A172 (cell line): ENCODE measurements at places on chromosomes 6 and 20. TPM values are rescaled to one million over a fixed set of nuclear protein-coding genes. Genes with fewer than 3 reads are reported as not detected.
A peak's percentile ranks its signal among the peaks of the same experiment; 100 is the strongest.

DNA sequence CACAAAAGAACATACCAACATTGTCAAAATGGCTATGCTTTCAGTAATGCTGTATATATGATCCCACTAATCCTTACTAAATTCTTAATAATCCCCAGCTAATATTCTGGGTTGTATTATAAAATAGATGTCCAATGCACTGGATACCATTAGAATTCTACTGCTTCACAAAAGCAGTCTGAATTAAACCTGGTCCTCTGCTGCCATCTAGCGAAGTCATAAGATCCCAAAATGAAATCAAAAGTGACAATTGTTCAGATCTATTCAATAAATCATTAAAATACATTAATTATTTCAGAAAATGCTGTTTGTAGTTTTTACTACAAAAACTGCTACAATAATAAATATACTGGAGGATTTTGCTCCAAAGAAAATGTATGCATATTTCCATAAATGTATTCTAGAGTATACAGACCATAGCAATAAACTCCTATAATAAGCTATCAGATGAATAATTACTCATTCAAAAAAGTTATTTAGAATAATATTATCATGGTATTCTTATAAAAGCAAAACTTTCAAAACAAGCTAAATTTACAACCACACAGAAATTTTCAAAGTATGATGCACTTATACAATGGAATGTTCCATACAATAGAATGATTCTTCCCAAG is 92.6 kb downstream of the RNGTT start:
- peak; percentile 38 for DNase-seq

GRCh38 chr20:6040958-6041807 is 12.7 kb downstream of the LRRN4 start:
- DNase-seq, result no peak

DNA sequence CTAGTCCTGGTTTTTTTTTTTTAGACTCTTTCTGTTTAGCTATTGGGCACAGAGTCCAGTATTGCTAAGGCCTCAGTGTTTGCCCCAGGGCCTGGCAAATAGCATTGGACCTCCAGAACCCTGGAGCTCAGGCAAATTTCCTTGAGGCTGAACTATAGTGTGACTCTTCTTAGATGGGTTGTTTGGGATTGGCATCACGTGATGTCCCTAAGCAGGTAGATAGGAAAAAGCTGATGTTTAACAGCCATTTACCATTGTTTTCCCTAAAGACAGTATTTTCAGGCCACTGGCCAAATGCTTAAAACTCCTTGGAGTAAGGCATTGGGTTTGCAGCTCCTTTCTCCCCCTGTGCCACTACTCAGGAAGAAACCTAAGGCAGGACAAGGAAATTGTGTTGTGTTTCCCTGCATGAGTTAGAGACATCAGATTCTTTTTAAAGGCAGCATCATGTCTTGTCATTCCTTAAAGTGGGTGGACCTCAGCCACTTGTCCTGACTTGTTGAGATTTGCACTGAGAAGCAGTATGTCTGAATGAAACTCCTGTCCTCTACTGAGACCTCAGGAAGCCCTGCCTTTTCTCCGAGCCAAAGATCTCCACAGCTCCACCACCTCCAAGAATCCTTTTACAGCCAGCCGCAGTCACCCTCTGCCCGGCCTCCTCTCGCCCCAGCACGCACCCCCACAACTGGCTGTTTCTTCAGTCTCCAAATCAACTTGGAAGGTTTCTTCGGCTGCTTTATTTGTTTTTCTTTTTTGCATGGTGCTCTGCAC is 46.2 kb upstream of the RNF144B start:
- DNase-seq, result no peak

DNA sequence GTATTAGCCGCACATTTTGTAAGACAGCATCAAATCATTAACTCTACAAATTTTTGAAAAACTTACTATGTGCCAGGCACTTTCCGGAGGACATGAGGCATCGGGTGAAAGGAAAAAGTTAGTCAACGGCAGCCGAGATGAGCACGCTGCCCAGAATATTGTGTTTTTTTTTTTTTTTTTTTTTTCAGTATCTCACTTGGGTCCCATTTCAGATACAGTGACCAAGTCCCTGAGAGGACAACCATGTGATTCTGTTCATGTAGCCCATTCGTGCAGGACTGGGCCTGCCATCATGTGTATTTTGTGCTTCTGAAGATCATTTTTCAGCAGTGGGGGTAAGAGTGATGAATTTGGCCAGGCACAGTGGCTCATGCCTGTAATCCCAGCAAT is 1.3 kb downstream of the SLA2 start:
- no peak for DNase-seq

DNA sequence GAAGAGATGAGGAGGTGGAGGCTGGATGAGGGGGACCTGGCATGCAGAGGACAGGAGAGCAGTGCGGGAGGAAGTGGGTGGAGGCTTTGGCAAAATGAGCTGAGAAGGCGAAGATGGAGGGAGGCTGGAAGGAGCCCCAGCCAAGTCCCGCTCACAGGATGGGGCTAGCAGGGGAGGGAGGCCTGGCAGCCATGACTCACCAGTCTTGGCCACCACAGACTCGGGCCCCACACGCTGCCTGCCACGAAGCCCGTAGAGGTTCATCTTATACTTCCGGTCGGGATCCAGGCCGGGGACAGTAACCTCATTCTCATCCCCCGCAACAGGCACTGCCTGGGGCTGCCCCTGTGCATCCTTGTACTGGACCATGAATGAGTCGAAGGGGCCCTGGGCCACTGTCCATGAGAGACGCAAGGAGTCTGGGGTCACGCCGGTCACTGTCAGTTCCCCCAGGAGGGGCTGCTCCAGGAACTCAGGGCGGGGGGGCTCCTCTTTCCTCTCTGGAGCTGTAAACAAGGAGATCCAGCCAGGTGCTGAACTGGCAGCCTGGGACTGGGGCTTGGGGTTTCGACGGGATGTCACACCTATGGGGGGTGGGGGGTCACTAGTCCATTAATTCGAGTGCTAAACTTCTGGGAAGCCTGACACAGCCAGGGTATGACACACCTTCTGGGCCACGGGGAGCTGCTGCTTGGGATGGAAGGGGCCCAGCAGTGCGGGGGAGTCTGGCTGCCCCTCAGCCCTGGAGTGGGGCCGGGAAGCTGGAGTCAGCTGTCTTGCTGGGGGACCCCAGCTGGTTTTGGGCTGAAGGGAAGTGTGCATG is 27.8 kb downstream of the TNXB start:
- DNase-seq, result peak; percentile 92

- DNase-seq, result no peak
These were observed 21.1 kb downstream of the PDRG1 start for GRCh38 chr20:31930779-31931178.

DNA sequence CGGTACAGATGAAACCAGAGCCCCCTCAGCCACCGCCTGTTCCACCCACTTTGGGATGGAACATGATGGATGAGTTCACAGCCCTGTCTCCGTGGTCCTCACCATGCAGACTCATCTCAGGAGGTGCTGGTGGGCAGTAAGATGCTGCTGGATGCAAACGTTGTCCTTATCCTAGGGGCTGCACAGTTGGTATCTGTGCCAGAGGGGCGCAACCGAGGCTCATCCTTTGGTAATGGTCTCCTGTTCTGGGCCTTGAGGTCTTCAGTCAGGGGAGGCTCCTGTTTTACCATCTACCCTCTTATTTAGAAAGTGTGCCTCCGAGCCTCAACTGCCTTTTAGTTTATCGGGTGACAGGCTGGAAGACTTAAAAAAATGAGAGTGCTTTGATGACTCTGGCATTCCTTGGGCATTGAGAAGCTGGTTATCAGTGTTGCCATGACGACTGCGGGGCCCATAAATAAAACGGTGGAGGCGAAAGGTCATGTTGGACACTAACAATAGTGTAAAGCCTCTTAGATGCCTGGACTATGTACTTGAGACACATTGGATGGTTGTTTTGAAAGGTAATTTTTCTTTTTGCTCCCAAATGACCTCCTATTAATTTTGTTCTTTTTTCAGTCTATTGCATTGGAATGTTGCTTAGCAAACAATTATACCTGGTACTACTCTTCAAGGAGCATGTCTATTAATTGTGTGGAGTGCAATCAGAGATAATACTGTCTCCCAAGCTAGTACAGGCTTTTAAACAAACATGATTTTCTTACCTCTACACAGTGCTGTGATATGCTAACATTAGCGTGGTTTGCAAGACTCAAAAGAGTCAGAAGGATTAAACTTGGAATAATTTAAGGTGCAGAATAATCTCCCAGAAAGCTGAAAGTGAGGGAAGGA is 74.2 kb upstream of the DSP start:
- no peak for DNase-seq

GRCh38 chr20:56504373-56505005 is 20.1 kb upstream of the FAM209A start:
- DNase-seq, result no peak

GRCh38 chr20:39524371-39524911 is 562.3 kb downstream of the DHX35 start:
- no peak for DNase-seq

DNA sequence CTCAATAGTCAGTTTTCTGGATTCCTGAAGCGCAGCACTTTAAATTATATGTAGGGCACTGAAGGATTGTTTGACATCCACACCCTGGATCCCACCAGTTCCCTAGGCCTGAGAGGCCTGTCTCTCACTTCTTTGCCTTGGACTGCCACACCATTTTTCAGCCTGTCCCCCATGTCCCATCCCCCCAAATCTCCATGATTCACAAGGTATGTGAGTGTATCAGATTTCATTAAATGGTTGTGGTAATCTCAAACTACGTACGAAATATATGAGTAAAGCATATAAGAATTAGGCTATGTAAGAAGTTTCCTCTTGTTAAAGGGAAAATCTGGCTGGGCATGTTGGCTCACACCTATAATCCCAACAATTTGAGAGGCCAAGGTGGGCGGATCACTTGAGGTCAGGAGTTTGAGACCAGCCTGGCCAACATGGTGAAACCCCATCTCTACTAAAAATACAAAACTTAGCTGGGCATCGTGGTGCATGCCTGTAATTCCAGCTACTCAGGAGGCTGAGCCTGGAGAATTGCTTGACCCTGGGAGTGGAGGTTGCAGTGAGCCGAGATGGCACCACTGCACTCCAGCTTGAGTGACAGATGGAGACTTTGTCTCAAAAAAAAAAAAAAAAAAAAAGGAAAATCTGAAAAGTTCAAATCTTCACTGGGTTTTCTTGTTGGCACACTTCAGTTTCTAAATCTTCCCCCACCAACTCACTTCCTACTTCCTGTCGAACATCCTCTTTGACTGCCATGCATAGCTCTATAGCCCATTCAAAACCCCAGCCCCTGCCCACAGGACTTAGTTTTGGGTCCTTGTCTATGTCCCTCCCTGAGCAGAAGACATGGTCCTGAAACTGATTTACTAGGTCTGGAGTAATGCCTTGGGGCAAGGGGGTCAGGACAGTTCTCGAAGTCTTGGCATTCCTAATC is 97.3 kb upstream of the SHLD1 start:
- DNase-seq, result peak; percentile 55

DNA sequence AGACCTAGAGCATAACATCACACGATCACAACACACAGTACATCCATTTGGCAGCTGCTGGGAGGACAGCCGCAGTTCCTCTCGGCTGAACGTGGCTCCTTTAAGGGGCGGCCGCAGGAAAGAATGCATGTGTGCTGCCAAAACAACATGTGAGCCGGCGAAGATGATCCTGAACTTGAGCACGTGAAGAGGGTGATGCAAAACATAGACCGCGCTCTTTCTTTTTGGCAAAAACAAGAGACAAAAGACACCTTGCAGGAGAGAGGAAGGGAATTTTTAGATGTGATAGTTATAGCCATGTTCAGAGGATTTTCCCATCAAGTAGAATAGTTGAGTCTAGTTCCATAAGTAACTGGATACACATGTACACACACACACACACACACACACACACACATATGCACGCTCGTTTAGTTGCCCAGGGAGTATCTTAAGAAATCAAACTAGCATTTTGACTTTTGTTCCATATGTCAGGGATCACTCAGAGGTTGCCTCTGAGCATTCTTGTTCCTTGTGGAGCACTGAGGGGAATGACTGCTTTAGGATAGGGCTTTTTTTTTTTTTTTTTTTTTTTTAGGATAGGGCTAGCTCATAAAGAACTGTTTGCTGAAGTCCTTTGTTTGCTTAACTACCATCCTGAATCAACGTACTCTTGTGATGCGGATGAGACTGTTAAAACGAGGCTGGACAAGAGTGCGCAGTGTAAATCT is 21.7 kb upstream of the RANBP9 start:
- peak; percentile 62 for DNase-seq

GRCh38 chr6:35500782-35501181 is 3.9 kb upstream of the TEAD3 start:
- peak; percentile 59 for DNase-seq

GRCh38 chr6:41785254-41785653 is 2.2 kb upstream of the TOMM6 start:
- no peak for DNase-seq

DNA sequence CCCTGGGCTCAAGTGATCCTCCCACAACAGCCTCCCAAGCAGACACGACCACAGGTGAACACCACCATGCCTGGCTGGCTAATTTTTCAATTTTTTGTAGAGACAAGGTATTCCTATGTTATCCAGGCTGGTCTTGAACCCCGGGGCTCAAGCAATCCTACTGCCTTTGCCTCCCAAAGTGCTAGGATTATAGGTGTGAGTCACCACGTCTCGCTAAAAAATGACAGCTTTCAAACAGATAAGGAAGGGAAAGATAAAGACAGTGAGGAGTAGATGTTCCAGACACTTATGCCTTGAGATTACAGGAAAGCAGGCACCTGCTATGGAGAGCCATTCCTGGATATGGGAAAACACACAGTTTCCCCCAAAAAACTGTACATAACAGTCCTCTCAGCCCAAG is 40.9 kb upstream of the SLA2 start:
- DNase-seq, result no peak

DNA sequence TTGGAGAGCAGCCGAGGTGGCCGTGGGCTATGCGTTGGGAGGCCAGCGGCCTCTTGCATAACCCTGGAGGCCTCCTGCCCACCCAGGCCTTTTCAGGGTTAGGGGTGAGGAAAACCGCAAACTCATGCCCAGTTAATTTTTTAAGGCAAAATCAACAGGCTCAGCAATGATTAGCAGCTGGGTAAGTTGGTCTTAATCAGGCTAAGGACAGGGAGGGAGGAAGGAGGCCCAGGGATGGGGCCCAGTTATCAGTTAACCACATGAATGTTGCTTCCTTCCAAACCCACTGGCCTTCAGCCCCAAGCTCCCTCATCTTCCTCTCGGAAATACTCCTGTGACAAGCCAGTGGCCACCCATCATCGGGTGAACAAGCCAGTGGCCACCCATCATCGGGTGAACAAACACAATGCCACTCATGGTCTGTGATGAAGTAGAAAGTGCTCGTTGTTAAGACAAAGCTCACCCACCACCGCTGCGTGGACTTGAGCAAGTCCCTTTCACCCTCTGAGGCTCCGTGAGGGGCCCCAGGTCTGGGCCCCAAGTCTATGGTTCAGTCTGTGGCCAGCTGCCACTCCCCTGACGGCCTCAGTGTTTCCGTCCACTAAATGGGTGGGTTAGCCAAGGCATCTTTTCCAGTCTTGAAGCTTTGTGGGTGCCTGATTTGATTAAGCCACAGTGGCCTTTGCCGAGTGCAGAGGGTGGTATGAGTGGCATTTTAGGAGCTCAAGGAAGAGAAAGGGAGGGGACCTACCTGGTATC is 39.4 kb downstream of the HNF4A start:
- no peak for DNase-seq

Gene DLL1
- 3.4 and 4.7 TPM in 2 replicates for total RNA-seq

Gene FBXO9
- total RNA-seq, result 27.6 and 41.3 TPM in 2 replicates

Gene RNF217
- 4.4 and 9.9 TPM in 2 replicates for total RNA-seq

Gene BPIFB2
- not detected in 2 replicates for total RNA-seq

Gene CRISP3
- not detected in 2 replicates for total RNA-seq

Gene SLA2
- 0.17 TPM in 1 of 2 replicates, not detected in the other for total RNA-seq

Gene EFCAB8
- not detected in 2 replicates for total RNA-seq

Gene VIP
- total RNA-seq, result 0.93 and 0.96 TPM in 2 replicates

Gene GTSF1L
- not detected in 2 replicates for total RNA-seq

Gene ZNF334
- 0.12 TPM in 1 of 2 replicates, not detected in the other for total RNA-seq
